Stimulated activated CD4-positive, alpha-beta T cell treated with anti-CD3 and anti-CD28 coated beads, Interleukin-2, amount 100 ng/mL, for 48 hours (primary cell): ENCODE measurements at places on chromosomes 7 and 10.

DNA sequence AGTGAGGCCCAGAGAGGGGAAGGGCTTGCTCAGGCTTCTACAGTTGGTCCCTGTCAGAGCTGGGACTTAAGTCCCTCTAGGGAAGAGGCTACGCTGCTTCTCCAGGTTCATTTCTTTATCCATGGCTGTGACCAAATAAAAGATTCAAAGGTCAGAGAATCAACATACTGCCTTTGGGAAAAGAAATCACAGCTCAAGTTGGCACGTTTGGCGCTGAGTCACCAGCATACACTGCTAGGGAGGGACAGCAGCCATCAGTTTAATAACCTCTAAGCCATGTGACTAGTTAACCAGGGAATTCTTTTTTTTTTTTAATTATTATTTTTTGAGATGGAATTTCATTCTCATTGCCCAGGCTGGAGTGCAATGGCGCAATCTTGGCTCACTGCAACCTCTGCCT lies 28.4 kb upstream of the CRHR2 start:
- no peak for DNase-seq

DNA sequence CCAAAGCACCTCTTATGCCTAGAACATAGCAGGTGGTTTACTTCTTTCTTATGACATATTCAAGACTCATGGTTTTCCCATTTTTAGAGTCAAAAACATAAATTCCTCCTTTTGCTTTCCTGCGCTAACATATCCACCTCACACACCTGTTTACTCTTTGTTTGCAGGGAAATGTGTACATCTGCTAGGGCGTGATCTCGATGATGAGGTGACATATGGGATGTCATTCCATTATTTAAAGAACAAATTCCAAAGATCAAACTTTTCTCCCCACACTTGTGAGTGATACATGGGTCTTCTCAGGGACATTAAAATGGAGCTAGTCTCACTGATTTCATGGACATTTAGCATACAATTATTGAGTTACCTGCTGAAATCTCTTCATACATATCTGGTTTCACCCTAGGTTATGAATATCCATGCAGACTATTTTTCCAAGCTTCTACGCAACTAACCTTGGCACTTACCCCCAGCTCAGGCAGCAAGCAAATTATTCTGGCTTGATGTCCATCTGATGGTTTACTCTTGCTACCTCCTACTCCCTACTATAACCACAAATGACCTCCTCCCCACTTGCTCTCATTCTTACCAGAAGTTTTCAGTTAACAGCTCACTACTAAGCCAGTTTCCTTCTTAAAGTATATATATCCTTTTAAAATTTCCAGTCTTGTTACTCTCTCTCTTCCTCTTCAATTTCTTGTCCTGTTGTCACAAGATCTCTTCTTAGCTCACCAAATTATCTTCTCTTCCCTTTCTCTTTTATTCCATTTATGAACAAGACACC lies 208.5 kb downstream of the RNLS start:
- DNase-seq = no peak

DNA sequence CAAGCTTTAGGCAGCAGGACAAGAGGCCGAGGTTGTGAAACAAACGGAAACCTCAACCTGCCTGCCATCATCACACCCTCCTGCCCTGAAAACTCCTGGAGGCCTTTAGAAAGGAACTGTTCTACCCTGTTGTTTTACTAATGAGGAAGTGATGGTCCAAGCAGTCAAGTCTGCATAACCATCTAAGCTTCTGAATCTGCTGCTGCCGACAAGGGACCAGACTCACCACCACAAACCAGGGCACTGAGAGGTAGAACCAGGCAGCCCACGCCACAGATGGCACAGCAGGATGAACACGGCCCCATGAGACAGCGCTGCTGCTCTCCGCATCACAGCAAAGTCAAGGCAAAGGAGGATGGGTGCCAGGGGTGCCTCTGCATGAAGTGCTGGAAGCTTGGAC lies 209.4 kb downstream of the CELF2 start:
- no peak for DNase-seq

DNA sequence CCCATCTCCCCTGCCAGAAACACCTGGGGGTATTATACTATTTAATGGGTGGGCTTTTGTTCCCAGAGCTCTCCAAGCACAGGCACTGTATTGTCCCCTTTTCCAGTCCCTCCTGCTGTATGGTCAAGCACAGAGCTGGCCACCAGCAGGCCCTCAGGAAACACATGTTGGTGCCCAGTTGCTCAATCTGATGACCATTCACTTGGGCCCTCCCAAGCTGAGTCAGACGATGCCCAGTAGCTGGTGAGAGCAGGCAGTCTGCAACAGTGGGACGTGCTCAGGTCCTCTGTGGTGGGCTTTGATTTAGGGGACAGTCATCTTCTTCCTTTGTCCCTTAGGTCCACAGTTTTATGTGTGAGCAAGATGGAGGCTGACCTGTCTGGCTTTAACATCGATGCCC lies 11.8 kb downstream of the SFXN2 start:
- no peak for DNase-seq

DNA sequence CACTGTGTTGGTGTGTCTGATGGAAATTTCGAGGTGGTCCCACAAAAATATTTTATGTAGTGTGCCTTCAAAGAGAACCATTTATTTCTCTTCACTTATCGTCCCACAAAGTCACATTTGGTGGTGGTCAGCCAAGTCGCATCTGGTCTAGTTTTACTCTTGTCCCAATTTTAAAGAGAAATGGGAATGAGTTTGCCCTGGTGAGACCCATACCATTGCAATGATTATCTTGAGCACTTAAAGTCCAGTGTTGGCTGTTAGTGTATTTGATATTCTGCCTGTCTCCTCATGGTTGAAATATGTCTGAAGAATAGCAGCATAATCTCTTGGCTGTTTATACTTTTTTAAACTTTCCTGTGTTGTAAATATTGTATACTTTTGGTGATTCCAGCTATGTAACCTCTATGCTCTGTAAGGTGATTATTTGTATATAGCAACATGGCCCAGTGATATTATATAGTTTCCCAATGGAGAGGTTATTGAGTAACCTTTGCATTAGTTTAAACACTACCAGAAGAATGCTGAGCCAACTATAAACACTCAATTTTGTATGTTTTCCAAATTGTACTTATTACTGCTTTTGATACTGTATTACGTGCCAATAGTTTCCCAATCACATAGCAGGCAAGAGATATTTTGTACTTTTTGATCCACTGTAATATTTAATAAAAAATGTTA lies 172.2 kb downstream of the RTKN2 start:
- DNase-seq = no peak

DNA sequence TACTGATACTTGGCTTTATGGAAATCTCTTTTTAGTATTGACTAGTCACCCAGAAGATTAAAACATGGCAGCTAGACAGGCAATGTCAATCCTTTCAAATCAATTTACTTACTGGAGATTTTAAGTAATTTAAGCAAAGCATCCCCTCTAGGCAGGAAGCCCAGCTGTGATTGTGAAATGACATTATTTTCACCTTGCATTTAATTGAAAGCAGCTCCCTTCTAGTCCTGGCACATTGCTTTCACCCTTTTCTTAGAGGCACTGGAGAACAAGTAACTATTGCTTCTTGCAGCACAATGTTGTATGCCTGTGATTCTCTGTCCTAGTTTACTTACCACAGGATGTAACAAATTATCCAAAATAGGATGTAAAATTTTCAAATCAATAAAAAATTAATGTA lies 13.3 kb downstream of the ST7 start:
- DNase-seq = no peak

DNA sequence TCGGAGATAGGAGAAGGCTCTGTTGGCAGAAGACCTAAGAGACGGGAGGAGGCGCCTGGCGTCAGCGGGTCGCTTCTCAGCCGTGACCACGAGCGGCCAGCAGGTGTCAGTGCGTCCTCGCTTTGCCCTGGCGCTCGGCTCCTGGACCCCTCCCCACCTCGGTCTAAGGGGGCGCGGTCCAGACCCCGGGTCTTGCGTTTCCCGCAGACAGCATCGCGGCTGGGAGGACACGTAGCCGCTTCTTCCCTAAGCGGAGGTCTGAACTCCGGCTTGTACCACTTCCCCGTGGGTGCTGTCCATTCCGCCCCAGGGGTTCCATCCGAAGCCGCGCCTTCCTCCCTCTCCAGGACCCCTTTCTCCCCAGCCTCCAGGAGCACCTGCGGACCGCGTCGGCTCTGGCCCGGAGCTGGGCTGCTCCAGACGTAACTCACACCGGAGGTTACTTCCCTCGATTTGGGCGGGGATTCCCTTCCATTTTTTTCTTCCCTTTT lies 593 bp upstream of the ADRA2A start:
- peak; percentile 52 for DNase-seq
